Uterine smooth muscle cell (primary cell): ENCODE measurements at places on chromosomes 7 and 10. TPM values are rescaled to one million over a fixed set of nuclear protein-coding genes. Genes with fewer than 3 reads are reported as not detected.

The ATOH7 gene
- not detected in 2 replicates for total RNA-seq

The CRPPA gene
- 1.2 and 1.3 TPM in 2 replicates for total RNA-seq

The SLC39A12 gene
- total RNA-seq, result under 0.01 TPM in 1 of 2 replicates, not detected in the other

The STEAP4 gene
- under 0.01 TPM in 1 of 2 replicates, not detected in the other for total RNA-seq

The CLEC5A gene
- total RNA-seq, result under 0.01 TPM in 1 of 2 replicates, not detected in the other

The SEMA3E gene
- total RNA-seq, result 1.5 and 2.0 TPM in 2 replicates

The ASIC3 gene
- under 0.01 and 0.75 TPM in 2 replicates for total RNA-seq

The ADRB1 gene
- not detected in 2 replicates for total RNA-seq

The CLRN3 gene
- total RNA-seq, result not detected in 2 replicates

The PLEKHA1 gene
- 8.6 and 11.9 TPM in 2 replicates for total RNA-seq

The ANXA8 gene
- total RNA-seq, result 0.12 and 0.22 TPM in 2 replicates

The CYP2C19 gene
- total RNA-seq, result not detected in 2 replicates

The HOXA7 gene
- 0.77 and 1.9 TPM in 2 replicates for total RNA-seq

The AKR1C1 gene
- total RNA-seq, result 72.2 and 86.1 TPM in 2 replicates

The AKR1C4 gene
- total RNA-seq, result not detected in 2 replicates

The LDB3 gene
- under 0.01 TPM in 1 of 2 replicates, not detected in the other for total RNA-seq

The CLCN1 gene
- total RNA-seq, result not detected in 2 replicates

The DYDC2 gene
- total RNA-seq, result not detected in 2 replicates

The PDK4 gene
- total RNA-seq, result under 0.01 and 0.12 TPM in 2 replicates
